ENCODE measurements at places on chromosomes 3 and 15.

DNA sequence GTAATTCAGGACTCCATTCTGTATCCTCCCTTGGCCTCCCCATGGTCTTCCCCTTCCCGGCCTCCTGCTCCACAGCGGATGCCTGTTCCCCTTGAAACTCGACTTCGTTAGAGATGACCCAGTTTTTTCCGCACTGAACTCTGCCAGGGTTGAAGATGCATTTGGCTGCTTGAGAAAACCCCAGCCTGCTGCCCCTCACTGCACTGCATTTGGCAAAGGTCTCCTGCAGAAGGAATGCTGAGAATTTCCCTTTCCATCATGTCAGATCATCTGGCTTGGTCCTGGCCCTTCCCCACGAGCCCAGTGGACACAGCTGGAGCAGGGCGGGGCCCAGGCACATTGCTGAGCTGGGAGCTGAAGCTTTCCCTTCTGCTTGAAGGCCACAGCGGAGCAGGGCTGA is 37.6 kb upstream of the RGMA start:
- DNase-seq = no peak

- DNase-seq = peak; percentile 83
Measured at GRCh38 chr3:197083486-197083885, 53.9 kb upstream of the MELTF start.

- DNase-seq = no peak
Measured at GRCh38 chr3:86815880-86816279, 175.1 kb downstream of the VGLL3 start.

DNA sequence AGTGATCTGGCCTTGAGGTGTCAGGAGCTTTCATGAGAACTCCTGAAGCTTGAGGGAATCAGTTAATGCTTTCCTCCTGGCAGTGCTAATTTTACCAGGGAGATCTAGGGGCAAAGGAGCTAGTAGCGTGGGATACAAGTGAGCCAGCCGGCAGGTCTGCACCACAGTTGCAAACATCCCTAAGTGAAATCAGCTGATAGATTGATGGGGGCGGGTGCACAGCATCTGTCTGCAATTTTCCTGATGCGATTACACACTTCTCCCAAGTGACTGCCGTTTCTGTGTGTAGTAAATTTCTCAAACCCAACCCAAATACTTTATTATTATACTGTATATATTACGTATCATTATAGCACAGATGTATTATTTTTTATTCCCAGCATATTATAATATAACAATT is 304.5 kb downstream of the AGBL1 start:
- no peak for DNase-seq

DNA sequence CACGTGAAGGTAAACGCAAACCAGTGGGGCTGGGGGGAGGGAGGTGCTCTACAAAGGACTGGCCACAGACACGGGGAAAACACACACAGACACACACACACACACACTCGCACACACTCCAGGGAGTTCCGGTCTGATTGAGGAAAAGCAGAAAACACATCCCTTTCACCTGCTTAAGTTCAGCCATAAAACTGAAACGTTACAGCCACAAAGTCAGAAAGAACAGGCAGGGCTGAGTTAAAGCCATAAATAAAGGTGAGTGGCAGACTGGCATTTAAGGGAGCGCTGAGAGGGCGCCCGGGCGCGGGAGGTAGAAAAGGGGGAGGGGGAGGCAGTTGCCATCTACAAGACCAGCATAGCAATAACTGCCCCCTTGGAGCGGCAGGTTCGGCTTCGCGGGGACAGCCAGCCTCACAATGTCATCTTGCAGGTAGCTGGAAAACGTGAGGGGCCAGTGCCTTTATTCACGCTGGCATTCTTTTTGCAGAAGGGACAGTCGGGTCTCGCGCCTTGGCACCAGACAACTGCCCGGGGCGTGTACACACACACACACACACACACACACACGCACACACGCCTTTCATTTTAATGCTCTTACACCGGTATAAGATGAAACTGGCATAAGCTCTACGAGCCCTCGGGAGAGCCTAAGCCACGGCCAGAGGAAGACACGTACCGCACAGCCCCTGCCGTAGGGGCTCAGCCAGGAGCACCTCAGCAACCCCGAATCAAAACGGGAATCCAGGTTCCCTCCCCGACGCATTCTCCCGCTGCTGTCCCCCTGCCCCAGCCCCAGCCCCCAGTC is 866 bp downstream of the TNIK start:
- no peak for DNase-seq

DNA sequence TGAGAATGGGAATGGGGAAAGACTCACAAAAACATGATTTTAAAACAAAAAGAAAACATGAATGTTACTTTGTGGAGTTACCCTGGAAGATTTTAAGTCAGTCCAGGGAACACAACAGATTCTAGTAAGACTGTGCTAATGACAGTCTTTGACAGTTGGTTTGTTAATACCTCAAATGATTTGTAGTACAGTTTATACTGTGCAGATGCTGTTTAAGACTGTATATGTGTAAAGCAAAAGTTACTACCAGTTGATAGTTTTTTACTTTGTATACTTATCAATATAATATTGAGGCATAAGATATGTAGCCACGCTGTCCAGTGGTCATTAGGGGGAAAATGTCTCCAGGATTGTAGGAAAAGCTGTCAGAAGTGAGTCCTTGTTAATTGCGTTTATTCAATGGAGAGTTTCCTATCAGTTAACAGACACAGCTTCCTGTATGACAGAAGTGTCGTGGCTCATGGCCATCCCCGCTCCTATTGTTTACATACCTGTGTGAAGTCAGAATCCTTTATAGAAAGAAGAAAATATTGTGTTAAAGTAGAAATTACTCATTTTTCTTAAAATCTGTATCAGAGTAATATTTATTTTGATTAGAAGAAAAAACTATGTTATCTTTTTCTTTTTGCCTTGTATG is 36.0 kb downstream of the NKIRAS1 start:
- DNase-seq = no peak

DNA sequence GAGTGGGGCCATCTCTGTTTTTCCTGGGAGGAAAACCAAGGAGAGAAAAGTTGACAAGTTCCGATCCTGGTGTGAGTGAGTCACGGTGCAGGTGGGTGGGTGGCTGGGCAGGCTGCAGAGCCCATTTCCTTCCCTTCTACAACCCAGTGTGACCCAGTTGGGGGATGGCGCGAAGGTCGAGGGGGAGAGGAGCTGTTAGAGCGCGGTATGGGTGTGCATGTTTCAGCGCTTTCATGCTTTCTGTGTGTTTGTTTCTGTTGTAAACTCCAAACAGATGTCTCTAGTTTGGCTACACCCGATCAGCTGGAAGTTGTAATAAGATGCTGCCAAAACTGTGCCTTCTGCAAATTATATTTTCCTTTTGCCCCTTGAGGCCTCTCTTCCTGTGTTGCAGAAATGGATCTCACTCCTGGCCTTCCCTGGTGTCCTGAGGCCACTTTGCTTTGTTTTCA is 3.8 kb downstream of the FAM43A start:
- DNase-seq = no peak

DNA sequence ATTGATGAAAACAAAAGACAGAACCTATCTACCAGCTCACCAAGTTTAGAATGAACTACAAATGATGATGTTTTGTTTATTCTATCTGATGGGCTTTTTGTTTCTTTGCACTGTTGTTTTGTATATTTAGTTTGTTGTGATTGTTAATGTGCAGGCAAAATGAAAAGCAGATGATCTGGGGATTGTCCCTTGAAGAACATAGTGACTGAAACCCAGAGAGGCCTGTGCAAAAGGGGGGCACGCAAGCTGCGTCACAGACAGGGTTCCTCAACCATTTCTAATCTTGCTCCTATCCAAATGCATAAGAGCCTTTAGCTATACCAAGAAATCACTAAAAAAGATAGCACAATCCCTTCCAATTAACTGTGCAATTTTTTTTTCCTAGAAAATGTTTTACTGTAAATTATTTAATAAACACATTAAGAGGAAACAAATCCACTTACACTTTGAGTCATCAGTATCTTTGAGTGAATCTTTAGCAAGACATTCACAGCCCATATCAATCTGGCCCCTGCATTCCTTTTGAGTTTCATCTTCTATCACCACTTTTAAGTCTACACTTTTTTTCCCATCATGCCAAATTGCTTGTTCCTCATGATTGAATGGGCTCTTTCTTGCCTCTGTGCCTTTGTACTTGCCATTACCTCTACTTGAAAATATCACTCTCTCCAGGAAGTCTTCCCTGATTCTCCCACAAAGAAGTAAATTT is 220.3 kb downstream of the ATP8B4 start:
- no peak for DNase-seq

GRCh38 chr3:138919325-138919724 is 27.6 kb downstream of the FOXL2 start:
- DNase-seq = no peak

DNA sequence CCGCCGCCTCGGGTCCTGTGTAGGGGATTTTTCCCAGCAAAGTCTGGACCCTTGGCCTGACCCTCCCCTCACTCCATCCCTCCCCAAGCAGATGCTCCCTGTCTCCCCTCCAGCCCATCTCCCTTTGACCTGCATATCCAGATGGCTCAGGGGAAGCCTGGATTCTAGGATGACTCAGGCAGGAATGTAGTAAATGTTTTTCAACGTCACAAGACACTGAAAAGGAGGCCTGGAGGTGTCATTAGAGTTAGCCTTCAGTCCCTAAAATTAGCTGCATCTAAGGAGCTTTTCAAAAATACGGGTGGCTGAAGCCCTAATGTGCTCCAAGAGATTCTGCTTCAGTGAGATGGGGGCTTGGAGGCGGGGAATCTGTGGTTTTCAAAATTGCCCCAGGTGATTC is 7.2 kb downstream of the ACAN start:
- DNase-seq = no peak

DNA sequence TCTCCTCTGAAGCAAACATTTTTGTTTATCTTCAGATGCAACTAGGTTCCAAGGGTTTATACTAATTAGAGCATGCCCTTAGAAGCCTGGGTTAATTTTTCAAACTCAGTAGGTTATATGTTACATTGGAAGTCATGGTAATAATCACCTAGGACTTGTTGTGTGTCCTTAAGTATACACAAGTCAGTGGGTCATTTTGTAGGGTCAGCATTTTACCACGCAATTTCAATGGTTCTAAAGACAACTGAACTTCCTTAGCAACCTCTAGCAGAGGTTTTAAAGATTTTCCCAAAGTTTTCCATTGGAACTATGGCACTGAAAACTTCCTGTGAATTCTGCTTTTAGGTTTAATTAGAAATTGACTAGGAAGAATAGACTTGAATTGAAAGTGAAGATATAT is 99.6 kb upstream of the NANOGP8 start:
- DNase-seq = no peak

DNA sequence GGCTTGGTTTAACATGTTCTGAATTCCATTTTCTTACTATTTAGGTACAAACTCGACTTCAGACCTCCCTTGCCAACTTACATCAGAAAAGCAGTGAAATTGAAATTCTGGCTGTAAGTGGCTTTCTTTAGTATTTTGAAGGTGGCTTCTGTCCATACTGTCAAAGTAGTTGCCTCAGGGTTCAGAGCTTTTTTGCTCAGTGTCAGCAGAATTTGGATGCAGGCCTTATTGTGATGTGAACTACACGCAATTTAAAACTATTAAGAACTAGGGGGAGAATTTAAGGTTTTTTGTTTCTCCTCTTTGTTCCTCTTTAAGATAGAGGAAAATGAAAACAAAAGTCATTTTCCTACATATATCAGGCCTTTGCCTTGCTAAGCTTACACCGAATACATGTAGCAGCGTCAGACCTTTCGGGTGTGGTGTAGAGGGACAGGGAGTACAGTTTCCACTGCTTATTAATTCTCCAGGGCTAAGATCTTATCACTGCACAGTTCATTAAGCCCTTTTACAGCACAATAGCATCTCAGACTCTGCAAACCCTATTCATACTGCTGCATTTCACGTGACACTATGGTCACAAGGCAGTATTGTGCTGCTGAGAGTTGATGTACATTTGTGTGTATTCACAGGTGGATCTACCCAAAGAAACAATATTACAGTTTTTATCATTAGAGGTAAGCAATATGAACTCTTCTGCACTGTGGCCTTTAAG is 6.7 kb downstream of the SRP14 start:
- no peak for DNase-seq

DNA sequence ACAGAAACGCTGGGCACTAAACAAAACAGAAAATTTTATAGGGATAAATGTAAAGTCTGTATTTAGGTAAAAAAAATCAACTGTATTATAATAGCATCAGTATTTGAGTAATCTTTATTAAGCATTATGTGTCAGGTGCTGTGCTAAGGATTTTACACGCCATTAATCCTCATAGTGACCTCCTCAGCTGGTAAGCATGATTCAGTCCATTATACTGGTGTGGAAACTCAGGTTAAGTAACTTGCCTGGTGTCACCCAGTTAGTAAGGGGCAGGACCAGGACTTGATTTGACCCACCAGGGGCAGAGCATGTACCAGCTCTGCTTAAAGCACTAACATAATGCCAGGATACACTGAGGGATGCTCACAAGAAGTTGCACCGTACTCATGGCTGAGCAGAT is 4.8 kb downstream of the MYO5C start:
- DNase-seq = no peak

- DNase-seq = no peak
Measured at GRCh38 chr3:51966922-51967383, 301 bp downstream of the PCBP4 start.

- DNase-seq = no peak
Measured at GRCh38 chr3:79598594-79598993, 169.2 kb downstream of the ROBO1 start.

DNA sequence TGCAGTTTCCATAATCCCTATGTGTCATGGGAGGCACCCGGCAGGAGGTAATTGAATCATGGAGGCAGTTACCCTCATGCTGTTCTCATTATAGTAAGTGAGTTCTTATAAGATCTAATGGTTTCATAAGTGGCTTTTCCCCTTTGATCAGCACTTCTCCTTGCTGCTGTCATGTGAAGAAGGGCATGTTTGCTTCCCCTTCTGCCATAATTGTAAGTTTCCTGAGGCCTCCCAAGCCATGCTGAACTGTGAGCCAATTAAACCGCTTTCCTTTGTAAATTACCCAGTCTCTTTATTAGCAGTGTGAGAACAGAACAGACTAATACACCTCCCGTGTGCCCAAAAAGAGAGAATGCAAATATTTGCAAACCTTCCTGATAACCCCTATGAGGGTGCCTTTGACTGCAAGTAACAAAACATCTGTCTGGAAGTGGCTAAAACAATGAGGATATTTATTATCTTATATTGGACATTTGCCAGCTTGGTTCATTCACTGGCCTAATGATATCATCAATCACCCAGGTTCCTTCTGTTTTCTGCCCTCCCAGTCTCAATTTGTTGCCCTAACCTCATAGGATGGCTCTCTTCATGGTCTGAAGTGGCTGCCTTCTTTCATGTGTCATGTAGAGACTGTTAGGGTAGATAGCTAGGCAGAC is 68.7 kb downstream of the BHLHE40 start:
- no peak for DNase-seq

DNA sequence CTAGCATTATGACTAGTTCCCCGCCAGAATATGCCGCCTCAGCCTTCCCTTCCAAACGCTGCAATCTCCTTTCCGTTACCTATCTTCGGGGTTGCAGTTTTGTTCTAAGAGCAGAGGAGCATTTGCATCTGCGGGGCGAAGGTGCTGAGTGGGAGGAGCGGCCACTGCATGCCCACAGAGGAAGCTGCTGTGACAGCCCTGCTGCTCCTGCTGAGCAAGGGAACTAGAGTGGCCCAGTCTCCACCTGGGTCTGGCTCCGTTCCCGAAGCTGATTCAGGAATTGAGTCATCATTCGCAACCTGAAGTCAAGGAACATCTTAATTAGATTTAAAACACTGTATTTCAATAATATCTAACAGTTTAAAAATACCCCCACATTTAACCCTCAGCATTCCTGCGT is 98.2 kb upstream of the TJP1 start:
- no peak for DNase-seq

Measured in stromal cell of bone marrow (primary cell).